ENCODE measurements at places on chromosomes 3 and 15.

DNA sequence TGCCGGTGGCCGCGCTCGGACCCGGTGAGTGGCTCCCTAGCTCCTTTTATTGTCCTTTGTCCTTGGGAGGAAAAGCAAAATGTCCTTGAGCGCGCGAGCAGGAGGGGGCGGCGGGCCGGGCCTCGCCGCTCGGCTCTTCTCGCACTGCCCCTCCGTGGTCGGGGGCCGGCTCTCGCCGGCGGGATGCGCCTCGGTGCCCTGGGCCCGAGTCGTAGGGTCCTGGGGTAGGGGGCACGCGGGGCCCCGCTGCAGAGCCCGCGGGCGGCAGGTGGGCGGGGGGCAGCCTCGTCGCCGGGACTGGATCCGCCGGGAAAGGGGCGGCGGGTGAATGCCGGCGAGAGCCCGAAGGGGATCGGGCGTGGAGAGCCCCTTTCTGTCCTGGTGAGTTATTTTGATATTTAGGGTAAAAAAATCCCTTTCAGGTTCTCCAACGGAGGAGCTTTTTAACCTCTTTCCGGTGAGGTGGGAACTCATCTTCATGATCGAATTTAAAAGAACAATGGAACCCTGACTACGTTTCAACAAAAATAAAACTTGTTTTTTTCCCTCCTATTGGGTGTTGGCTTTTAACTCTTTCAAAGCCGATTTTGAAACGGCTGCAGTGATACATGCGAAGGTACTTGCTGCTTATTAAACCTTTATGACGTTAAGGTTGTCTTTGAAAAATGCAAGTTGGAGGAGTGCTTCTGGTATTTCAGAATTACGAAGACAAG lies 16.8 kb upstream of the CHD2 start:
- no peak for DNase-seq

- DNase-seq, result no peak
These were observed 93.8 kb downstream of the RFTN1 start for GRCh38 chr3:16419640-16420241.

DNA sequence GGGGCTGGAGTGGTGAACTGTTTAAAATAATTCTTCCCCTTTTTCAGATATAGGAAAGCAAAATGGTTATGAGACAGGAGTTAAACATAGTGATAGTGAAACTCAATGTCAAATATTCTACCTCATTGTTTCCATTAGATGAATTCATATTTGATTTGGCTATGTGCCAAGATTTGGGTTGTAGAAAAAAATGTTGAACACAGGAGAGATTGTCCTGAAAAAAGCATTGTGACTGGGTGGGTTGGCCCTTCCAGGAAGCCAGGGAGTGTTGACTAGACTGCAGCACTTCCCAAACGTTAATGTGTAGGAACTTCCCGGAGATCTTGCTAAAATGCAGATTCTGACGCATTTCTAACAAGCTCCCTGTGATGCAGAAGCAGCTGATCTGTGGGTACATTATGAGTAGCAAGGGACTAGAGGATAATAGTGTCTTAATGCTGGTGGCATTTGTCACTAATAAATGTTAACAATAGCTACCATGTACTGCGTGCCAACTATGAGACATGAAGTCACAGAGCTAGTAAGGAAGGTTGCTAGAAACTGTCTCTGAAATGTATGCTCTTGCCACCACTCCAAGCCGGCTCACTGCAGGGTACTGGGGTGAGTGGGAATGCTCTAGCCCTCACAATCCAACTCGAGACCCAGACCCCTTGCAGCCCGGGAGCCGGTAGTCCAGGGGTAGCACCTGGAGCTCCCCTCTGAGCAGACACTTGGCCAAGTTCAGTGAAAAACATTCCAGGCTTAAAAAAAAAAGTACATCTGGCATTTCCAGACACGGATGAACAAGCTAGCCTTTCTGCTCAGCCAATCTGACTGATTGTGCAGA lies 120.6 kb downstream of the CD47 start:
- no peak for DNase-seq

GRCh38 chr3:33941804-33942203 lies 143.4 kb downstream of the PDCD6IP start:
- DNase-seq, result no peak
